ENCODE measurements at places on chromosomes 12 and 14. TPM values are rescaled to one million over a fixed set of nuclear protein-coding genes. Genes with fewer than 3 reads are reported as not detected.

DNA sequence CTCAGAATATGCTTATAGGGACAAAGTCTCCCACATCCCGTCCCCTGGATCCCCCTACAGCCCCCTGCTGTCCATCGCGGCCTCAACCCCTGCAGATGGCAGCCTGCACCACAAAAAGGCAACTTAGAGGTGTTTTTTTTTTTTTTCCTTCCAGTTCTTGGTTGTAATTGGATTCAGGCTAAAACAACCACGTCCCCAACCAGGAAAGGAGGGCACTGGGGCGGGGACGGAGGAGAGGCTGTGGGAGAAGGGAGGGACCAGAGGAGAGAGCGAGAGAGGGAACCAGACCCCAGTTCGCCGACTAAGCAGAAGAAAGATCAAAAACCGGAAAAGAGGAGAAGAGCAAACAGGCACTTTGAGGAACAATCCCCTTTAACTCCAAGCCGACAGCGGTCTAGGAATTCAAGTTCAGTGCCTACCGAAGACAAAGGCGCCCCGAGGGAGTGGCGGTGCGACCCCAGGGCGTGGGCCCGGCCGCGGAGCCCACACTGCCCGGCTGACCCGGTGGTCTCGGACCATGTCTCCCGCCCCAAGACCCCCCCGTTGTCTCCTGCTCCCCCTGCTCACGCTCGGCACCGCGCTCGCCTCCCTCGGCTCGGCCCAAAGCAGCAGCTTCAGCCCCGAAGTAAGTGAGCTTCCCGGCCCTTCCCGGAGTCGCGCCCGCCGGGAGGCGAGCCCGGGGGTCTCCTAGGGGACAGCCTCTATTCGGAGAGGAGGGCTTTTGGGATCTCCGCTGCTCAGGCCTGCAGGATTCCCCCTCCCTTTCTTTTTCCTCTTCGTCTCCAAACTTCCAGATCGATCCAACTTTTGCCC is at the start of gene MMP14:
MMP14 (plus strand) TSS at position 285 of the 813 bp plus-strand sequence; CDS start at position 518, 233 bp downstream.
- no peak for DNase-seq

- DNase-seq, result no peak
Measured at GRCh38 chr12:123346946-123347345, 17.7 kb downstream of the SBNO1 start.

The B3GNT4 gene
- polyA plus RNA-seq, result 0.34 TPM

The EML1 gene
- polyA plus RNA-seq, result not detected

The POLR3B gene
- polyA plus RNA-seq, result 5.0 TPM

The HCAR3 gene
- not detected for polyA plus RNA-seq

DNA sequence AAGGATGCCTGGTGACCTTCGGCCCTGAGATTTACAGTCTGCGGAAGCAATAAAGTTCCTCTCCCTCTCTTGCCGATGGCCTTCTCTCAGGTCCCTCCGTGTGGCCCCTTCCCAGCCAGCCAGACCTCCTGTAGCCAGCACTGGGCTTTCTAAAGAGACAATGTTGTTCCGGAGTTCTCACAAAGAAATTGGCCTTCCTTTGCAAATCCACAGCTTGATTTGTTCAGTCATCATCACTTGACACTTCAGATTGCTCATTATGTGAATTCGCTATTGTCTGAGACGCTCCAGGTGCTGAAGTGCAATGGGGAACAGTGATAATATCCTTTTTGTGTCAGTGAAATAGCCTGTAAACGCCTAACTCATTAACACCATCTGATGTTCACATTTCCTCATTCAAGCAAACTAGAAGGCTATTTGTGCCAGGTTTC is 43.7 kb upstream of the GPHB5 start:
- no peak for DNase-seq

DNA sequence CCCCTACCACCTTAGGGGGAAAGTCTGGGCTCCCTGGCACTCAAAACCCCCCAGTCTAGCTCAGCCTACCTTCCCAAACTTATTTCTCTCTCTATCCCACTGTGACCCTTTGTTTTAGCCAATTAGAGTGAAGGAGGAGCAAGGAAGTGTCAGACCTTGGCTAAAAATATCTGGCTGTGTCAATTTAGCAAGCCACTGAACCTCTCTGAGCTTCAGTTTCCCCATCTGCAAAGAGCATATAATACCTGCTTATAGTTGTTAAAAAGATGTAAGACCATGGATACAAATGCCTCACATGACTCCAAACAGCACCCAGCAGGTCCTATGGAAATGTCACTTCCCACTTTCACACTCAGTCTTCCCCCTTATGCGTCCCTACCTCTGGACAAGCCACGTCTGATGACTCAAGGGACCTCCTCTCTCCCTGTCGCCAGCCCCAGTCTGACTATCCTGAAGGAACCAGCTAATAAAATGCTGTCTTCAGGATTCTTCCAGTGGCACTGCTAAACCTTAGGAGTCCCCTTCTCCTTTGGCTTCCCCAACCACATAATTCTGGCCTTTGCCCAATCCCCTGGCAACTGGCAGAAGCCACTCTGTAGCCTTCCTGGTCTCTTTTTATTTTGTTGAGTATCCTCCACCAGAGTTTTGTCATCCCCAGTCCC is 19.3 kb downstream of the FOXN3 start:
- no peak for DNase-seq

The CDKL1 gene
- polyA plus RNA-seq, result 7.1 TPM
